ENCODE measurements at places on chromosomes 3 and 15.

GRCh38 chr15:86382341-86382740 is 302.7 kb downstream of the AGBL1 start:
- DNase-seq, result no peak

GRCh38 chr15:66786708-66787488 is 84.9 kb downstream of the SMAD6 start:
- no peak for DNase-seq

- no peak for DNase-seq
Measured at GRCh38 chr3:140298569-140299070, 363.6 kb downstream of the CLSTN2 start.

DNA sequence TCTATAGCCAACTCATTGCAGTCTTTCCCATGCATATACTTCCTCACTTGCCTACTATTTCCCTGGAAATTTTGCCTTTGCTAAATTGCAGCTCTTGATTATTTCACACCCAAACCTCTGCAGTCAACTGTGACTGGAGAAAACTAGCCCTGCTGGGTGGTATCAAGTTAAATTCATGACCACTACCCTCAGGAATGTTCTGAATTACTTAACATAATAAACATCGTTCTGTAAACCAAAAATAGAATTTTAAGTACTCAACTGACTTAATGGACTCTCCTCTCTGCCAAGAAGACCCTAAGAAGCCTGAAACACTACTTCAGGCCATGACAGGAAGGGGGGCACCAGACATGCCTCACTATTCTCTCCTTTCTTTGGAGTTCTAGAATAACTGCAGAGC is 1278.0 kb upstream of the GBE1 start:
- no peak for DNase-seq

DNA sequence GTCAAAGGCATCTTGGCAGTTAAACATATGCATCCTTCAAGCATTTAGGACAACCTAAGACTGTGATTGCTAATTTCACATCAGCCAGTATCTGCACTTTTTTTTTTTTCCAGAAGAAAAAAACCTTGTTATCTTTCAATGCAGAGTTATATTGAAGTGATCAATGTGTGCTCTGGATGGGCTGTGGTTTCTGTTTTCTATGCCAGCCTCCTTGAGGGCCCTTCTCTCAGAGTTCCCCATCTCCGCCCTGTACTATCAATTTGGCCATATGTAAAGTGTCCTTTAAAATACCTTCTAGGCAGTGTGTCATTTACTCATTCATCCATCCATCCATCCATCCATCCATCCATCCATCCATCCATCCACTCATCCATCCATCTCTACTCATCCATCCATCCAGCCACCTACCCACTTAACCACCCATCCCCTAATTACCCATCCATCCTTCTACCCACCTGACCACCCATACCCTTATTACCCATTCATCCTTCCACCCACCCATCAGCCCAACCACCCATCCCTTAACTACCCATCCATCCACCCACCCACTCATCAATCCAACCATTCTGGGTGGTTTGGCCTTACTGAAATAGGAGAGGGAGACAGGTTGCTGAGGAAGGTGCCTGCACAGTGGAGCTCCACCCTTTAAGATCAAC is 322.1 kb downstream of the CHST2 start:
- DNase-seq, result no peak

- no peak for DNase-seq
Measured at GRCh38 chr3:153901991-153902390, 219.2 kb upstream of the ARHGEF26 start.

DNA sequence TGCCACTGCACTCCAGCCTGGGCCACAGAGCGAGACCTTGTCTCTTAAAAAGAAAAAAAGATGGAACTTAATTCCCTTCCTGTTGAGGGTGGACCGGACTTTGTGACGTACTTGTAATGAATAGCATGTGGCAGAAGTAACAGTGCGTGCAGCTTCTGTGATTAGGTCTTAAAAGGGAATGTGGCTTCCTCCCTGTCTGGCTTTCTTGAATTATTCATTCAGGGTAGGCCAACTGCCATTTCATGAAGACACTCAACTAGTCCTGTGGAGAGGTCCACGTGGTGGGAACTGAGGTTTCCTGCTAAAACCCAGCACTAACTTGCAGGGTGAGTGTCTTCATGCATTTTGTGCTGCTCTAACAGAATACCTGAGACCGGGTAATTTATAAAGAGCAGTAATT is 98.9 kb upstream of the PIAS1 start:
- DNase-seq, result no peak

GRCh38 chr3:133948131-133948810 is 52.6 kb upstream of the RAB6B start:
- no peak for DNase-seq

DNA sequence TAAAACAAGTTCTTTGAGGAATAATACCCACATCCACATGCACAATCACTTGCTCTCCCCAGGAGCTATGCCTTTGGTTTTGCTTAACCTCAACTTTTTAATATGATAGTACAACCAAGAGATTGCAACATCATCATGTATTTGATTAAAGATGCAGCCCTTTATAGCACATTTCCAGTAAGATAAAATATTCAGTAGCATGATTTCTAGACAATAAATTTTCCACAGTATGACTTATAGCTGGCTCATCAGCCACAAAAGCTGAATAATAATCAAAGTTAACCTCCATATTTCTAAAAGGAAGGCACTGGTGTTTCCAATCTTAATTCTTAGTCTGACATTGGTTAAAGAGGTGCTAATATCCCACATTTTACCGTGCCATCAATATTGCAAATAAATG is 622.5 kb downstream of the TBL1XR1 start:
- no peak for DNase-seq

DNA sequence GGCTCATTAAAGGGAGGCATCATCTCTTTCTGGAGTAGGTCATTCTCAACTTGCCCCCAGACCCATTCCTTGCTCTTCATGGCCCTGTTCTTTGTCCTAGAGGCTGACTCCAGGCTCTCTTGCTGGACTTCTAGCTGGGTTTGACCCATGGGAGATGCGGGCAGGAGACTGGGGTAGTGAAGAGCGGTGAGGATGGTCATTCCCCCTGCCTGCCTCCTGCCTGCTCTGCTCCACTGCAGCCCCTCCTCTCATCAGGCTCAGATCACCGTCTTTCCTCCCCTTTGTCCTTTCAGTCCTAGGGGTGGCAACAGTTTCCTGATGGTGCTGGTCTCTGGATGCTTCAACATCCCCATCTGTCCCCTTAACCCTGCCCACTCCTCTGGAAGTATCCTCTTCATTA is 170.9 kb downstream of the ABHD5 start:
- DNase-seq, result no peak

DNA sequence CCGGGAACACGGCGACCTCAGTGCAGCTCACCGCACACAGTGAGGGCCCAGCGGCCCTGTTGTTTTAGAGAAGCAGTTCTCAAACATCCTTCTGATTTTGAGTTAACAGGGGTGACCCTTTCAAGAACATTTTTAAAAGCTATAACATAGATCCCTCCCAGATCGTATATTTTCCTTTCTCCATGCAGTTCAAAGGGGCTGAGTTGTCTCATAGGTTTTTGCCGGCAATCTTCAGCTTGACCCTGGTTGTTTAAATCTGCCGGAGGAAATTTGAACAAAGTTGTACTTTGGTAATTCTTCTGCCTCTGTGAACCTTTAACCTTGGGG is 14.3 kb downstream of the EEFSEC start:
- no peak for DNase-seq

DNA sequence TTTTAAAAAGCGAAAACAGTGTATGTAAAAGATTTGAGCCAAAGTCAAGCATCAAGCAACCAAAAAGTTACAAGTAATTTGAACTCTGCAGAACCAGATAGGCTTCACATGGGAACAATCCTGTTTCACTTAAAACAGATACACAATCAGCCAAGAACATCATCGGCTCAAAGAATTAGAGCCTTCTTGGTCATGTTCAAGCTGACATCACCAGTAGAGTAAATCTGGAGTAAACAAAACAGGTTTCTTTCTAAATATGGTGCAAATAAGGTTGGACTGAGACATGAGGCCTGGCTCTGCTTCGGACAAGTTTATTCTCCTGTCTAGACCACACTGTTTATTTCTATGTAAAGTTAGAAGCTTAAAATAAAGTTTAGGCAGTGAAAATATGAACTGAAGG is 116.0 kb downstream of the GMNC start:
- no peak for DNase-seq

GRCh38 chr3:176428552-176428951 is 768.7 kb downstream of the TBL1XR1 start:
- DNase-seq, result no peak

GRCh38 chr3:33441225-33441976 is 1.2 kb upstream of the UBP1 start:
- no peak for DNase-seq

- no peak for DNase-seq
Measured at GRCh38 chr15:86772369-86773059, 692.8 kb downstream of the AGBL1 start.

DNA sequence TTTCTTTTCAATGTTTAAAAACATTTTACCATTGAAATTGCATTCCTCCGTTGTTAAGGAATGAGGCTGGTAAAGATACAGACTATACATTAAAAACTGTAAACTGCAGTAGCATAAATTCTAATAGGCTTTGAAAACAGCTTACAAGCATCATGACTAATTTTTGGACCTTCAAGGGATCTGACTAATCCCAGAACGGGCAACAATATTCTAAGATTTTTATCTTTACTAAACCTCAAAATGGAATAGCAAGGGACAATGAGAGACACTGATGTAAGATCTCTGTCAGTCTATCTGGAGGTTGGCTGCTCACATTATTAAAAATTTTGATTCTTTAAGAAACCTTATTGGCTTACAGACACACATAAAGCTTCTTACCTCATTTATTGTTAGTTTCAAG is 74.7 kb downstream of the BTD start:
- DNase-seq, result no peak

DNA sequence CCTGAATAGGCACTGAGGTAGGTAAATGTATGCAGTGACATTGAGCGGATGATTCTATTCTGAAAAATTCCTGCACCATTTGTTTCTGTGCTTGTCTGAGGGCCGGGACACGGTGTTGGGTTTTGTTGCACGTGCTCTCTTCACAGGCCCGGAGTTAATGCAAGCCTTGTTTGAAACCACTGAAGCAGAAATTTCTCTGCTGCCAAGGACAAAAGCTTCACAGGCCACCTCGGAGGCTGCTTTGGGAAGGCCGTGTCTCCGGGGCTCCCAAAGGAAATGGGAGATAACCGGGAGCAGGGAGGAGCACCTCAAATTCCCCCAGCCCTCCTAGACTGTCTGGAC is 179.4 kb downstream of the OPA1 start:
- no peak for DNase-seq

DNA sequence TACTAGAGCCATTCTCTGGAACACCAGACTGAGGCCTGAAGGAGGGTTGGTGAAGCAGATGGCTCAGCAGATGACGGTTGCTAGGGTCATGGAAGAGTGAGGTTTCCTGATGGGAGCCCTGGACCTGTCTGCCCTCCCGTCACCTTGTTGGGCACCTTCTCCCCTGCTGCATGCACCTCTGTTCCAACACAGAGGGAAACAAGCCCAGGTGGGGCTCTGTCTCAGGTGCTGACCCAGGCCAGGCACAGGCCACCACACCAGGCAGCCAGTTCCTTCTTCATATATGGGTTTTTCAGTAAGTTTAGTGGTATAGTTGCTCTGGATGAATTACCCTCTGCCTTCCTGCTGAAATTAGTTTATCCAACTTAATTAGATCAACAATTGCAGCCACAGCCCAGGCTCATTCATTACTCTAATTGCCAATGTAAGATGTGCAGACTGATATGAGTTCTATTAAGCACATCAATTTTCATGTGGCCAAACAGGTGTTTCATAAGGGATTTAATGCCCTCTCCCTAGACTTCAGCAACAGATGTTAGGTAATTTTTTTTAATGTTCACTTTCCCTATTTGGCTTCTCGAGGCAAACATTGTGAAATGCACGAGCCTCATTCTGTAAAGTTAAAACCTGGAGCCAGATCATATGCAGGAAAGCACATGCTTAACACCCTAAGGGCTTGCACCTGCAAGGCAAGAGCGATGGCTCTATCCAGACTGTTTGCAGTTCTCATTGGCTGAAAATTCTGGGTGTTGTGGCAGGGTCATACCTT is 174.8 kb downstream of the CHDH start:
- DNase-seq, result no peak

- no peak for DNase-seq
Measured at GRCh38 chr3:150273396-150273795, 134.7 kb upstream of the TSC22D2 start.

DNA sequence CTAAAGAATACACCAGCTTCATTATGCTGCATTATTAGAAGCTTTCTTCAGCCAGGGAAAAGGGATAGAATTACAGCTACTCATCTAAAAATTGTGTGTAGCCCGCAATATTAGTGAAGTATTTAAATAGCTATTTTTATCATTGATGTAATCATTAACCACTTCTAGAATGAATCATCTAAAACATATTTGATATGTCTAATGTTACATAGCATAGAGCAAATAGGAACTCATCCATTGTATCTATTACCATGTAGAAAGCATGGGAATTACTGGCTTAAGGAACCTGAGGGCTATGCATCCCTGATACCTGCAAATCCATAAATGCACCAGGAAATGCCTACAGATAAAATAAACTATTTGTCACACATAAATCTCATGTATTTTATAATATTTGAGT is 54.5 kb upstream of the VGLL3 start:
- DNase-seq, result no peak

DNA sequence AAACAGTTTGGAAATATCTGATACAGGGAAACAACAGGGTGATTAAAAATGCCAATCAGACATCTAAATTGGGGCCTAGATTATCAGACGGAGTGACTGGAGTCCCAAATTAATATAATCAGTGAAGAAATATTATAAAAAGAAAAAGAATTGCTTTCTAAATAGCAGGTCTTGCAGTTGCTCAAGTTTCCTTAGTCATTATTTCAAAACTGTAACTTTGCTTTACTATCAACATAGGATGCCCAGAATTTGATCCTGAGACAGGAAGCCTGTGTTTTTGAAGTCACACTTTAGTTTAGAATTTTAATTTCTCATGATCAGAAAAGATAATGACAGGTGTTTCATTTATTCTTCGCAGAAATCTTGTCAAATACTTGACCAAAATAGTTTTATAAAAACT is 105.9 kb downstream of the IL1RAP start:
- DNase-seq, result no peak

GRCh38 chr15:77069521-77070121 is 1.3 kb downstream of the TSPAN3 start:
- no peak for DNase-seq

- DNase-seq, result no peak
Measured at GRCh38 chr3:195099951-195100785, 170.8 kb downstream of the XXYLT1 start.

- no peak for DNase-seq
Measured at GRCh38 chr15:91318931-91319330, 218.9 kb downstream of the SV2B start.

GRCh38 chr3:53807117-53807810 is 39.0 kb downstream of the CHDH start:
- no peak for DNase-seq

- DNase-seq, result no peak
Measured at GRCh38 chr15:72358650-72359171, 17.1 kb downstream of the HEXA start.

DNA sequence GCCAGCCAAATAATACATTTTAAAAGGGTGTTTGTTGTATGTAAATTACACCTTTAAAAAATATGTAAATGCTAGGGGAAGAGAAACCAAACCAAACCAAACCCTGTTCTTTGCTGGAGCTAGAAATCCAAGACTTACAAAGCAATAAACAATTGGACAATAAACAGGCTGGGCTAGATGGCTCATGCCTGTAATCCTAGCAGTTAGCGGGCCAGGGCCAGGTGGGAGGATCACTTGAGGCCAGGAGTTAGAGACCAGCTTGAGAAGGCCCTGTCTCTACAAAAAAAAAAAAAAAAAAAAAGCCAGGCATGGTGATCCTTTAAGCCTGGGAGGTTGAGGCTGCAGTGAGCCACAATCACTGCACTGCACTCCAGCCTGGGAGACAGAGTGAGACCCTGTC is 12.5 kb downstream of the STOML1 start:
- no peak for DNase-seq
